Mammary microvascular endothelial cell (primary cell): ENCODE measurements at places on chromosomes 7 and 10. TPM values are rescaled to one million over a fixed set of nuclear protein-coding genes. Genes with fewer than 3 reads are reported as not detected.

Gene LLCFC1
- total RNA-seq: not detected in 2 replicates

Gene IDI1
- 73.5 and 82.6 TPM in 2 replicates for total RNA-seq

Gene DIP2C
- 4.9 and 6.2 TPM in 2 replicates for total RNA-seq

Gene TRIM50
- total RNA-seq: not detected in 2 replicates

Gene OR6V1
- total RNA-seq: not detected in 2 replicates

Gene COX19
- total RNA-seq: 4.3 and 8.8 TPM in 2 replicates
